NCI-H2171 (cell line): ENCODE measurements at places on chromosomes 4 and X.

GRCh38 chr4:99061048-99061700 is 27.4 kb downstream of the ADH5 start:
- peak; percentile 13 for DNase-seq

DNA sequence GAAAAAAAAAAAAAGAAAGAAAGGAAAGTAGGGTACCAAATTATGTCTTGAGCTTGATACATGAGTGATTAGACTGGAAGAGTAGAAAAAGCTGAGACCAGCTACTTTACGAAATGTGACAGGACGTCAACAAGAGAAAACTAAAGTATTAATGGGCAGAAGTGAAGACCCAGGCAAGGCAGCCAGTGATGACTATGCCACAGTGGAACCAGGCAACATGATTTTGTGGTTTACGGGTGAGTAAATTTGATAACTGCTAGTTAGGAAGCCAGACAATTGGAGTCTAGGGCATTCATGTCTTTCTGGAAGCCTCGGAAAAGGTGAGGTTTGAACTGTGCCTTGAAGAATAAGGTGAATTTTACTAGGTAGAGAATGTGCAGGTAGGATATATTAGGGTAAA is 326.4 kb downstream of the TENM3 start:
- no peak for DNase-seq

DNA sequence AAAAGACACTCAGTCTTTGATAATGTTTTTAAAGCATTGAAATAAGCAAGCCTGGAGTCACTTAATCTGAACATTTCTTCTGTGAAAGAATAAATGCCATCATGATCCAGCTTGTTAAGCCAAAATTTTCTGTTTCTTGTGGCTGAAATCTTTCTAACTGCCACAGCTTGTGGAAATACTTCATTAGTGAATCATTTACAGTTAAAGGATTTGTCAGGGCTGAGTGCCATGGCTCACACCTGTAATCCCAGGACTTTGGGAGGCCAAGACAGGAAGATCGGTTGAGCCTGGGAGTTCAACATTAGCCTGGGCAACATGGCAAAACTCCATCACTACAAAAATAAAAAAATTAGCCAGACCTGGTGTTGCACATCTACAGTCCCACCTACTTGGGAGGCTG is 93.3 kb upstream of the PDE5A start:
- DNase-seq, result no peak

DNA sequence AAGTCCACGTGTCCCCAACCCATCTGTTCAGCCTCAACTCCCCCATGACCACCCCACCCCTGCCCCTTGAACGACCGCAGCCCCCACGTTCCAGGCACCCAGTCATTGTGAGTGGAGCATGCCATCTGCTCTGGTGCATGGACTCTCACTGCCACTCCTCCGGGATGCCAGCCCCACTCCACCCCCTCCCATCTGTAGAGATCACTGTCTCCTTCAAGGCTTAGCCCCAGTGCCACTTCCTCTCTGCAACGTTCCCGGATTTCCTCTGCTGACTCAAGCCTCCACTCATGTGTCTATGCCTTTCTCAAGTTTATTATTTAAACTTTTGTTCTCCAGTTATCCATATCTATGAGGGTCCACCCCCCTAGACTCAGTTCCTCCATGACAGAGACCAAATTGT is 54.0 kb downstream of the MAML3 start:
- peak; percentile 74 for DNase-seq

- DNase-seq, result no peak
These were observed 22.4 kb downstream of the NEXMIF start for GRCh38 chrX:74902806-74903205.

DNA sequence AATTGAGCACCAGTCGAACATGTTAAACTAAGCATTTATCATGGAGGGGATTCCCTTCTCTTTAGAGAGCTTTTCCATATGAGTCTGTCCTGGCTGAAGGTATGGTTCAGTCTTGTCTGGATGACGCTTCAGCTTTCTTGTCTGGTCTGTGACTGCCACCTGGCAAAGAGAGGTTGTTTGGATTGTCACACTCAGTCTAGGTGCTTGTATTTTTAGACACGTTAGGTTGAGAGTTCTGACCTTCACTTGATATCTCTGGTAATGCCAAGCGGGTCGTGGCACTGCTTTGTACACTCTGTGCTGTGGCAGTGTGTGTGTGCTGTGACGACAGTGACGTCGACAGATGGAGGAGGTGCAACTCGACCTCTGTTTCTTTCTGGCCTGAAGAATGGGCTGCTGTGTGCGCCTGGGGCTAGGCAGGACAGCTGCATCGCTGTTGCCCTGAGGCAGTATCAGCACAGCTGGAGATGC is 12.6 kb downstream of the NOCT start:
- no peak for DNase-seq

GRCh38 chrX:153708415-153708814 is 15.8 kb downstream of the BCAP31 start:
- no peak for DNase-seq

DNA sequence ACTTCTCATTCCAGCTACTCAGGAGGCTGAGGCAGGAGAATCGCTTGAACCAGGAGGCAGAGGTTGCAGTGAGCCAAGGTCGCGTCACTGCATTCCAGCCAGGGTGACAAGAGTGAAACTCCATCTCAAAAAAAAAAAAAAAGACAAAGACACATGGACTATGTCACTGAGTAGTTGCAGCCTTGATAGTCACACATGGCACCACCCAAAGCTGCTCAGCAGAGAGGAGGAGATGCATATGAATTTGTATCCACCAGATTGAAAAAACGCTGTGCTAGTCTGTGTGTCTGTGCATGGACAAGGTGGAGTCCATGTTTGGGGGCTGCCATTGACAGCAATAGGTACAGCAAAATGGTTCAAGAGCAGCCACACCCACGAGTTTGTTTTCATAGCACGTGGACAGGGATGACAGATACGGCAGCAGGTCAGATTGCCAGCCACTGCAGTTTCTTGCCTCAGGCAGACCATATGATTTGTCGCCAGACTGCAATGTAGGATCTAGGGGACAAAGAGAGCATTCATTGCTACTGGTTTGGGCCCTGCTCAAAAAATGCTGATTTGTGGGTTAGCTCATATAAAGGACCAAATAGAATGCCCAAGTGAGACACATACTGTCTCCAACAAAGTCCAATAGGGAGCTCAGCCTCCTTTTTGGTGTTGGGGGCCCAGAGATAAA is 89.9 kb downstream of the CEP135 start:
- DNase-seq, result no peak

GRCh38 chr4:169048868-169049414 is 38.9 kb upstream of the CBR4 start:
- DNase-seq, result no peak

- no peak for DNase-seq
These were observed 12.8 kb upstream of the NAT8L start for GRCh38 chr4:2046031-2046961.

GRCh38 chr4:61571761-61572559 is 371.8 kb downstream of the ADGRL3 start:
- no peak for DNase-seq

GRCh38 chr4:122758033-122758432 is 25.5 kb downstream of the BBS12 start:
- no peak for DNase-seq

- DNase-seq, result no peak
These were observed 125.7 kb downstream of the EIF4E start for GRCh38 chr4:98803251-98803650.

GRCh38 chr4:37826295-37827029 is at the start of gene PGM2:
Gene PGM2, plus strand, starts transcription at chr4:37826686. Its CDS starts 47 bp downstream, at chr4:37826733.
- peak; percentile 74 for DNase-seq

- DNase-seq, result no peak
These were observed 288.4 kb downstream of the KLHL4 start for GRCh38 chrX:87805829-87806490.

GRCh38 chr4:53707491-53707890 is 116.2 kb upstream of the LNX1 start:
- no peak for DNase-seq

DNA sequence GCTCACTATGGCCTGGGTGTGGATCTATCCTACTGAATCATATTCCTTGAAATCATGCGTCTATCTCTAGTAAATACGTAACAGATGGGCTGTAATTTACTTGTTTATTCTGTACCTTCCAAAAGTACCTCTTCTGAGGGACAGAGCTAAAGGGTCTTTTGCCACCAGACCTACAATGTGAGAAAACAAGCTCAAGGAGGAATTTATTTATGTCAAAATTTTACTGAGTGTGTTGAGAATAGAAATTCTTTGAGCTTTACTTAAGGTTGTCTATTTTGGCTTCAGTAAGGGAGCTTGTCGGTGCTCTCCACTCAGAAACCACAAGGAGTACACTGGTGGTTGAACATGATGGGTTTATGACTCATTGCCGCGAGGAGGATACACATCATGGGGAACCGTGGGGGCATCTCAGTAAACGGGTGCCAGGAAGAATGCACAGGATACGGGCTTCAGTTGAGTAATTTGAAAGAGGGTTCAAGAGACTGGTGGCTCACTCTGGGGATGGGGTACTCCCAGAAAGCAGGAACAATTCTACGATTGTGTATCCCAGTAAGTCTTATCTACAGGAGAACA is 3.0 kb downstream of the ANK2 start:
- no peak for DNase-seq

- no peak for DNase-seq
These were observed 32.2 kb upstream of the FAT1 start for GRCh38 chr4:186755550-186756519.

GRCh38 chr4:27248829-27249228 is 388.2 kb downstream of the STIM2 start:
- DNase-seq, result no peak
